AG10803 (cell line): ENCODE measurements at places on chromosomes 5 and 9.

DNA sequence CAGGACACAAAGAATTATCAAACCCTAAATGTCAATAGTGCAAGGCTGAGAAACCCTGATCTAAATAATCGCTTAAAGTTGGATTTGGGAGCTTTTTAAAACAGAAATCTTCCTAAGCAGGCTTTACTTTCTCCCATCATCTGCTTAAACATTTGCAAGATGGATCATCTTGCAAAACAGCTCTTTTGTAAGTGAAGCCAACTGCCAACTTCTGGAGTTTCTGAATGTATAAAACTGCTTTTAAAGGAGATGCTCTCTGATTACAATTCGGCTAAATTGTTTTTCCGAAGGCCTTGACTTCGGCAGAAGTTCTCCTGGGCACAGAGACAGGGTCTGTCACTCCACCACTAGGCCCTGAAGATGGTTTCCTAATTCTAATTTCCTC is 1.3 kb downstream of the PTPN3 start:
- DNase-seq: no peak

DNA sequence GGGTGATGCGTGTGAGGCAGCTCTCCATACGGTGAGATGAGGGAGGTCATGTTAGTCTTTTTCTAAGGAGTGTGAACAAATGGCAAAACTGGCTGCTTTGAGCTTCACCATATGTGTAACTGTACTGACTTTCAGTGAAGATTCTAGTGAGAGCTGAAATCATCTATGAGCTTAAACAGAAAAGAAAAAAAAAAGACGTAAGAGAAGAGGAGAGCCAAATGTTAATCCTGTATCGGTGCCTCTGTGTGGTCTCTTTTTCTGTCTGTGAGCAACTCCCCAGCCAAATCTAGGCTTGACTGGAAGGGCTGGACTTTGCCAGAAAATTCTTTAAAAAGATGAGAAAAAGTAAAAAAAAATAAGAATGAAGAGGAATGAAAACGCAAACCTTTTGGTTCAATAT is 209.7 kb upstream of the TUT7 start:
- DNase-seq: no peak

DNA sequence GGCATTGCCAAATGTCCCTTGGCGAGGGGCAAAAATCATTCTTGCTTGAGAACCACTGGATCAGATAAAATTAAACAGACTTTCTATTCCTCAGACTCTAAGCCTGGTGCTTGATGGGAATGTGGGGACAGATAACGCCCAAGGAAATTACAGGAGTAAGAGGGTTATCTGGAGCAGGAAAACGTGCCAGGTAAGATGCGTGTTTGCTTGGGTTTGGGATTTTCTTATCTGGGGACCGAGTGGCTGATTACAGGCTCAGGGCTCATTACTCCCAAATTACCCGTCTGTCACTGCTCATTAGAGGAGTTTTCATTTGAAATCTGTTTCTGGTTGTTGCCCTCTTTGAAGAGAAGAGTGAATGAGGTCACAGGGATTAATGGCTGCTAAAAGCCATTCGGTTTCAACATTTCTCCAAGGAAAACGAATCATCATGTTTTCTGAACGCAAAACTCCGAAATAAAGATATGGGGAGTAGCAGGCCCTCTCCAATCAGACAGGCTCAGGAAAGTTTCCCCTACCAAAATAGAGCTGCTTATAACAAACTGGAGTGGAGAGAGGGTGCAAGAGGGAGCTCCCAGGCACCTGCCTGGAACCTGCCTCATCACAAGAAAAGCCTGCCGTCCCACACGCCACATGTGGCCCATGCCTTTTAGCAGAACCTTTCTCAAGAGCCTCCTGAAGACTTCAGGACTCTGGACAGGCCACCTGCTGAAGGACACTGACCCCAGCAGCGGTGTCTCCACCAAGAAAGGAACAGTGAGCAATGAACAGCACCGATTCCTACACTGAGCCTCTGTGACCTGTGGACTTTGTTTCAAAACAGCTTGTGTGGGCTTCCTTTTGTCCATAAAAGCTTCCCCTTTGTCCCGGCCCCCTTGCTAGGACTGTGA is 136.4 kb downstream of the ICE1 start:
- no peak for DNase-seq

DNA sequence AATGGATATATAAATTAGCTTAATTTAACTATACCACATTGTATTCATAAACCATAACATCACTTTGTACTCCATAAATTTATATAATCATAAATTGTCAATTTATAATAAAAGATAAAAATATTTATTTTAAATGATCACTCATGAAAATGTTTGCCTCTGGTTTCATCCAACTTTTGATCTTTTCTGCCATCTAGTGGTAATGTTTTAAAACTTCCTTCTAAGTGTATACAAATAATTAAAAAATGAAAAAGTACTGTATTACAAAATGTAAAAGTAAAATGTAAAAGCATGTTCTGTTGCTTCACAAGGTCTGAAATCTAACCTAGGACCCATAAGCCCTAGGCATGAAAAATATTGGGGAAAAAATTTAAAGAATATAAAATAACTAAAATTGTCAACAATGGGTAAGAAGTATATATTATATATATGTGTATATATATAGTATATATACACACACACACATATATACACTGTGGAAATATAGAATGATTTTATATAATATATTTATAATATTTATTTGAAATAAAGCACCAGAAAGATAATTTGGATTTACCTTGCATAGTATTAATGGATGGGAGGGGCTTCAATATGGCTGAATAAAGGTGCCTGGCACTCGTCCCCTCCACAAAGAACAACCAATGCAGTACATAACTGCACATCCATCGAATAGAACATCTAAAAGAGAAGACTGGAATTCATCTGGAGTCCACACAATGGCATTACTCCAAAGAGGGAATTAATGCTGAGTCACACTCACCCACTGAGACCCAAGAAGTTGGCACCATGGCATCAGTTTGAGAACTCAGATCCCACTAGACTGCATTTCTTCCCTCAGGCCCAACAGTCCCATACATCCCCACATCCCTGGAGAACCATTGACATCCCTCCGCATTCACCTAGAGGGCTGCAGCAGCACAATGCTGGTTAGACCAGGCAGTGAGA is 32.5 kb downstream of the ANXA1 start:
- peak; percentile 60 for DNase-seq

GRCh38 chr5:177084175-177084574 is 2.5 kb upstream of the FGFR4 start:
- DNase-seq: no peak

- DNase-seq: no peak
Measured at GRCh38 chr5:143516249-143516648, 112.8 kb upstream of the NR3C1 start.

- no peak for DNase-seq
Measured at GRCh38 chr5:74560245-74560644, 80.3 kb downstream of the ENC1 start.

DNA sequence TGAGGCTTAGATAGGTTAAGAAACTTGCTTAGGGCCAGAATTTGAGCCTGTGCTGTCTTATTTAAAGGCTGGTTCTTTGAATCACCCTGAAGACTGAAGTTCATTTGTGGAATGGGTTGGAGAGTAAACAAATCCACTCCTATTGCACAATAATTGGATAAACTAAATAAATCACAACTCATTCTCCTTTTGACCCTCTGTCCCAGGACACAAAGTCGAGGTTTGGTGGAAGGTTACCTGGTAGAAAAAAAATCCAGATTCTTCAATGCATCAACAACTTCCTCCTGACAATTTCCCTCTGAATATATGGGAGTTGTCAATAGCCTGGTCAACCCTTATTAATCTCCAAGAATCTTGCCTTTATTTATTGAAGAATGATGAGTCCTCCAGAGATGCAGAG is 28.9 kb downstream of the TBC1D2 start:
- DNase-seq: peak; percentile 43

DNA sequence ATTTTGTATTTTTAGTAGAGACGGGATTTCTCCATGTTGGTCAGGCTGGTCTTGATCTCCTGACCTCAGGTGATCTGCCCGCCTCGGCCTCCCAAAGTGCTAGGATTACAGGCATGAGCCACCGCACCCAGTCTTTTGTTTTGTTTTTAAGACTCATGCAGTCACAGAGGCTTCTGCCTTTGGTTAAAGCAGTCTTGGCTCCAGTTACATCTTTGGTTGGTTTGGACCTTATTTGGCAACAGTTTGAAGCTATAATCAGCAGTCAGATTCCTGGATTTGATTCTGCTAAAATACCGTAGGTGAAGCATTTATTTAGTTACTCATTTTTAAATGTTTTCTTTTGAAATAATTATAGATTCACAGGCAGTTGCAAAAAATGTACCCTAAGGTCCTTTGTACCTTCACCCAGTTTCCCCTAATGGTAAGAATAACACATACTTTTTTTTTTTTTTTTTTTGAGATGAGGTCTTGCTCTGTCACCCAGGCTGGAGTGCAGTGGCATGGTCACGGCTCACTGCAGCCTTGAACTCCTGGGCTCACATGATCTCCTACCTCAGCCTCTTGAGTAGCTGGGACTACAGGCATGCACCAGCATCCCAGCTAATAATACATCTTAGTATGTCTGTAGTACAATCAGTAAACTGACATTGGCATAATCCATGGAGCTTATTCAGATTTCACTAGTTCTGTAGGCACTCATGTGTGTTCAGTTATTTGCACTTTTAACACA is 15.7 kb downstream of the USP20 start:
- DNase-seq: no peak

GRCh38 chr5:96716716-96717115 is 54.5 kb downstream of the CAST start:
- DNase-seq: no peak

DNA sequence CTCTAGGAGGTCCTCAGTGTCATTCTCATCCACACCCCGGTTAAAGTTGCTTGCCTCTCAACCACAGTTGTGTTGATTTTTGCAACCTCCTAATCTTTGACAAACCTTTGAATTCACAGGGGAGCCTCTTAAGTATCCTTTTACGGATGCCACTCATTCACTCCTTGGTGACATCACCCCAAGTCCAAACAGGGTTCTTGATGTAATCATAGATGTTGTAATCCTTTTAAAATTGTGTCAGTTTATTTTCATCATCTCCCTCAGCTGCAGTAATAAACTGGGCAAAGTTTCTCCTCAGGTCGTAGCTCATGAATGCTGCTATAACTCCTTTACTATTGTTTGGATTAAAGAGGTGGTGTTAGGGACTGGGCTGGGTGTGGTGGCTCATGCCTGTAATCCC is 637.2 kb upstream of the NUDT12 start:
- DNase-seq: no peak

DNA sequence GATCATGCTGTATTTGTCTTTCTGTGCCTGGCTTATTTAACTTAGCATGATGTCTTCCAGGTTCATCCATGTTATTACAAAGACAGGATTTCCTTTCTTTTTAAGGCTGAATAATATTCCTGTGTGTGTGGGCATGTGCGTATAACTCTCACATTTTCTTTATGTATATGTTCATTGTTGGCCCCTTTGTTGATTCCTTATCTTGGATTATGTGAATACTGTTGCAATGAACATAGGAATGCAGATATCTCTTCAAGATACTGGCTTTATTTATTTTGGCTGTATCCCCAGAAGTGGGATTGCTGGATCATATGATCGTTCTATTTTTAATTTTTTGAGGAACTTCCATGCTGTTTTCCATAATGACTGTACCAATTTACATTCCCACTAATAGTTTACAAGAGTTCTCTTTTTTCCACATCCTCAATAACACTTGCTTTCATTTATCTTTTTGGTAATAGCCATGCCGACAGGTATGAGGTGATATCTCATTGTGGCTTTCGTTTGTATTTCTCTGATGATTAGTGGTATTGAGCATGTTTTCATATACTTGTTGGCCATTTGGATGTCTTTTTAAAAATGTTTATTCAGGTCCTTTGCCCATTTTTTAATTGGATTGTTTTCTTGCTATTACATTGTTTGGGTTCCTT is 38.0 kb downstream of the CREBRF start:
- peak; percentile 18 for DNase-seq

GRCh38 chr5:93593476-93594131 is 10.6 kb downstream of the NR2F1 start:
- DNase-seq: no peak

GRCh38 chr5:53165431-53166182 is 56.0 kb upstream of the MOCS2 start:
- DNase-seq: no peak

DNA sequence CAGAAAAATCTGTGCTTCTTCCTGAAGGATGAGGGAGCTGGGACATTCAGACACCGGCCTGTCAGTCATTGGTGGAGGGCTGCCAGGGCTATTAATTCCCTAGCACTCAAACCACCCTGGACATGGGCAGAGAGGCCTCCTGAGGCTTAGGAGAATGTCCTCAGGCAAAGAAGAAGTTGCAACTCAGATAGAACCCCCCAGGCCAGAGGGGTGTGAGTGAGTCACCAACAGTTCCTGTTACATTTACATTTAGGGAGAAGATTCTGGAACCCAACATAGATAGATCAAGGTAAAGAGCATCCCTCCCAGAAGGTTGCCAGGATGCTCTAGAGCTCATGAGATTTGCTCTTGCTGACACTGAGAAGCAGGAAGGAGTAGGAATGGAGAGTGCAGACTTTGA is 29.2 kb upstream of the SYK start:
- DNase-seq: no peak

DNA sequence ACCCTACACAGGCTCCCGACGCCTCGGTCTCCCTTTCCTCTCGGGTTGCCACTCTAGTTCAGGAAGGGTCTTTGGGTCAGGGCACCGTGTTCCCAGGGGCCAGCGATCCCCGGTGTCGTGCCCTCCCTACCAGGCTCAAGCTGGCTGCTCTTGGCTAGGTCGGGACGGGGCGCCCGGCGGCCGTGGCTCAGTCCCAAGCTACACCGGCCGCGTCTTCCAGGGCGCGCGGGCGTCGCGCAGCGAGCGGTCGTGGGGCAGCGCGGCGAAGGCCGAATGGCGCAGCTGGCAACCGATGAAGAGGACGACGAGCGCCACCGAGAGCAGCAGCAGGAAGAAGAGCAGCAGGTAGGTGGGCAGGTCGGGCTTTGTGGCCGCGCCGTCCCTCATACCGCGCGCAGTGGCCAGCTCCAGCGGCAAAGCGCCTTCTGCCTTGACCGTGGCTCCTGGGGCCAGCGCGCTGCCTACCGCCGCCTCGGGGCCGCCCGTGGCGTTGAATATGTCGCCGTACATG is 892 bp downstream of the SMIM32 start:
- DNase-seq: peak; percentile 5

DNA sequence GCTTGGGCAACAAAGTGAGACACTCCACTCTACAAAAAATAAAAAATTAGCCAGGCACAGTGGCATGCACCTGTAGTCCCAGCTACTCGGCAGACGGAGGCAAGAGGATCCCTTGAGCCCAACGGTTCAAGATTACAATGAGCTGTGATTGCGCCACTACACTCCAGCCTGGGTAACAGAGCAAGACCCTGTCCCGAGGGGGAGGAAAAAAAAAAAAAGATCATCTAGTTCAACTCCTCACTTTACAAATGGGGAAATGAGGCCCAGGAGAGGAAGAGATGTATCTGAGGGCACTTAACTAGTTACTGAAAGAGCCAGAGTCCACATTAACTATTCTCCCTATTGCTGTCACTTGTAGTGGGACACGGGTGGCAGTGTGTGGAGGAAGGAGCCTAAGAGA is 13.8 kb downstream of the PDCL start:
- no peak for DNase-seq
